ENCODE measurements at places on chromosomes 3 and 15. TPM values are rescaled to one million over a fixed set of nuclear protein-coding genes. Genes with fewer than 3 reads are reported as not detected.

The FBN1 gene
- 1.0 TPM for total RNA-seq

The ZNF660 gene
- 0.34 TPM for total RNA-seq

The GP5 gene
- under 0.01 TPM for total RNA-seq

The C3orf22 gene
- not detected for total RNA-seq

The SYNPR gene
- total RNA-seq, result not detected

The ACAN gene
- total RNA-seq, result not detected

The C3orf20 gene
- not detected for total RNA-seq

The GOLGA6D gene
- under 0.01 TPM for total RNA-seq

The SH2D7 gene
- not detected for total RNA-seq

The CFAP20DC gene
- 9.4 TPM for total RNA-seq

The TRAK1 gene
- 91.3 TPM for total RNA-seq

The SERINC4 gene
- not detected for total RNA-seq

The MYO1E gene
- total RNA-seq, result 74.5 TPM

The HOMER2 gene
- 39.0 TPM for total RNA-seq

The DUOXA2 gene
- not detected for total RNA-seq

The DUOX1 gene
- total RNA-seq, result 26.7 TPM

The HES1 gene
- total RNA-seq, result 53.0 TPM

The STAB1 gene
- total RNA-seq, result 0.07 TPM

The GPR176 gene
- 8.2 TPM for total RNA-seq

All from nasal cavity respiratory epithelium epithelial cell of viscerocranial mucosa (primary cell).